Thymus (tissue), 14 donors: ENCODE measurements at places on chromosomes 7 and 10.
A peak's percentile ranks its signal among the peaks of the same experiment; 100 is the strongest.

- no peak for DNase-seq
Measured at GRCh38 chr7:130695840-130696239, 9.5 kb upstream of the TSGA13 start.

DNA sequence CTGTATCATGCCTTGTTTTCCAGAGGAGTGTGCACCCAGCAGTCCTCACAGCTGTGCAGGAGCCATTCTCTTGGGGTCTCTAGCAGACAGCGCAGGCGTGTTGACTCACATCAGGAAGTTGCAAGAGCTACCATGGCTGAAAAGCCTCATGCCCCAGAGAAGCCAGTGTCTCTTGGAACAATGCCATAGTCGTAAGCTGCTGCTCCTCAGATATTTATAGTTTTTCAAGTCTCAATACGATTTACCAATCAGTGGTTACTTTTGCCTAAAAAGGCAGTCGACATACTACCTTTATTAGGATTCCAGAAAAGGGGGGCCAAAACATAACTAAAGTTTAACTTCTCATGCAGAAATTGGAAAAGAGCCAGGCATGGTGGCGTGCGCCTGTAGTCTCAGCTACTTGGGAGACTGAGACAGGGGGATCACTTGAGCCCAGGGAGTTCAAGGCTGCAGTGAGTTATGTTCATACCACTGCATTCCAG, 407.7 kb downstream of the PARD3 start:
- no peak for DNase-seq

- no peak for DNase-seq
Measured at GRCh38 chr10:114715171-114715670, 57.1 kb upstream of the ABLIM1 start.

DNA sequence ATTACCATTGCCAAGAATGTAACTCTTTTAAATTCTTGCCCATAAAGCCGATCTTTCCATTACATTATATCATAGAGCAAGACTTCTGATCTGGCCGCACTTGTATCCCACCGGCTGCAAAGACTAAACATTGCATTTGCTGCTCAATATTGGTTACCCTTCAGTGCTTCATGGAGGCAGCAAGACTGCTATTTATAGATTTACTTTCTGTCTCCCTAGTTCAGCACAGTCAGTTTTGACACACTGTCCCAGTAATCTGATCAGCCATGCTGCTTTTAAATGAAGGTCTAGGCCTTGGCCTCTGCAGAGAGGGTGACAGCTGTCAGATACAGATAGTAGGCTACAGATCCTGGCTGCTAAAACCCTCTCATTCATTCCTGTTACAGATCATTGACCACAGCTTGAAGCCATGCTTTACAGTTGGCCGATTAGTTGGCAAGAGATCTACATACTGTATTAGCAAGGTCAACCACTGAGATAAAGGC, 562.6 kb upstream of the GALNT17 start:
- no peak for DNase-seq

DNA sequence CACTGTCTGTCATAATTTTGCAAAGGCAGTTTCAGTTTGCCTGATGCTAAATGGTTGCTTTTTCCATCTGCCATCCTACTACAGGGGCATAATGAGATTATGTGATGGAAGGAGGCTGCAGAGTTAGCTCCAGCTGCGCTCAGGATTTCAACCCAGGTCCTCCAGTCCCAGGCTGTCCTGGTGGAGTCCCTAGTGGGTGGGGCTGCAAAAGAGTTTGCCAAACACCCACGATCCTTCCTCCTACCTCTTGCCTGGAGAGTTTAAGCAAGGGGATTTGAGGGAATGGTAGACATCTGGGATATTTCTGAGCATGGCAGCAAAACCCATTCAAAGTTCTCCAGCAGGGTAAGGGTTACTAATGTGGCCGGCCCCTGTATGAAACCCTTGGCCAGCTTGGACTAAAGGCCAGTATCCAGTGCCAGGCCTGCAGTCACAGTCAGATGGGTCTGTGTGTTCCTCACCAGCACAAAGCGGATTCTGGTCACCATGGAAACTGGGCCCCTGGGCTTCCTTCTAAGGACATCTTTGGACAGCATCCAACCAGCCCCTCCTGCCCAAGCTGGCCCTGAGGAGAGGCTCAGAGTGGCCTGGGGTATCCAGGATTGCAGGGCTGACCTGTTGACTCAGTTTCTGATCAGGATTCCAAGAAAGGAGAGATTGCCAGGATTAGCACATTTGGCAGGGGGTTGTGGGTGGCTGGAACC, 42.7 kb upstream of the CHST3 start:
- DNase-seq = no peak

- DNase-seq = no peak
Measured at GRCh38 chr7:129969881-129970446, 17.2 kb upstream of the UBE2H start.

- DNase-seq = no peak
Measured at GRCh38 chr10:77526868-77527617, 110.6 kb downstream of the KCNMA1 start.

- DNase-seq = no peak
Measured at GRCh38 chr10:89867964-89868363, 166.6 kb downstream of the KIF20B start.

DNA sequence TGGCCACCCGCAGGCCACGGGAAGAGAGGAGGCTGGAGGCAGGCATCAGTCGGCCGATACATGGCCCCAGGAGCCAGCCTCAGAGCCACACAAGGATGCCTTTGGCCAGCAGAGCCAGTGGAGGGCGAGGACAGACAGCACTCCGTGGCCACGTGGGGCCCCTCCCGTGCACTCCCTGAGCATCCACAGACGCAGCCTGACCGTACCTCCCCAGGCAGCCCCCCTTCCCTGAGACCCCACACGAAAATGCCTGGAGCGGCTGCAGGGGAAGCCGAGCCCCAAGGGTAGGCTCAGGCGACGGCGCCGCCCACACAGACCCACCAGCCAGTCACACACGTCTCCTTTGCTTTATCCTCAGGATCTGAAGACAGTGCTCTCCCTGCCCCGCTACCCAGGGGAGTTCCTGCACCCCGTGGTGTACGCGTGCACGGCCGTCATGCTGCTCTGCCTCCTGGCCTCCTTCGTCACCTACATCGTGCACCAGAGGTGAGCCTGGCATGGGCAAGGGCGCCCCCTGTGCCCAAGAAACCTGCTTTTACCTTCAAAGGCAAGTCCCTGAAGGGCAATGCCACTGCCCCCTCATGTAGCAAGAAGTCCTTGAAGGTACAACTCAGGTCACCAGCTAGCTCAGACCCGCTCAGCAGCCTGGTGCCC, 9.0 kb downstream of the ADGRA1 start:
- DNase-seq = no peak

DNA sequence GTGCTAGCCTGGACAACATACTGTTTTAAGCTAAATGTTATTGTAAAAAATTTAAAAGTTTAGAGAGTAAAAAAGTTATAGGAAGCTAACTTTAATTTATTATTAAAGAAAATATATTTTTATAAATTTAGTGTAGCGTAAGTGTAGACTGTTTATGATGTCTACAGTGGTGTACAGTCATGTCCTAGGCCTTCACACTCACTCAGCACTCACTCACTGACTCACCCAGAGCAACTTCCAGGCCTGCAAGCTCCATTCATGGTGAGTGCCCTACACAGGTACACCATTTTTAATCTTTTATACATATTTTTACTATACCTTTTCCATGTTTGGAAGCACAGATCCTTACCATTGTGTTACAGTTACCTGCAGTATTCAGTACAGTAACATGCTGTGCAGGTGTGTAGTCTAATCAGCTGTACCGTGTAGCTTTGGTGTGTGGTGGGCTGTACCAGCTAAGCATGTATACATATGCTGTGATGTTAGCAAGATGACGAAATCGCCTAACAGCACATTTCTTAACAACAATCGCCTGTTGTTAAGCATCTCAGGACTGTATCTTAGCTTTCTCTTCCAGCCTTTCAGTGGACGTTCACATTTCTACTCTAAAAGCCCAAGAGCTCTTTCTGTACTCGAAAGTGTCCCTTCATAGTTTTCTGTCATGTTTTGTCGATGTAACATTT, 12.5 kb downstream of the RNF32 start:
- DNase-seq = no peak

GRCh38 chr10:48904861-48905260, 34.8 kb downstream of the LRRC18 start:
- DNase-seq = no peak

DNA sequence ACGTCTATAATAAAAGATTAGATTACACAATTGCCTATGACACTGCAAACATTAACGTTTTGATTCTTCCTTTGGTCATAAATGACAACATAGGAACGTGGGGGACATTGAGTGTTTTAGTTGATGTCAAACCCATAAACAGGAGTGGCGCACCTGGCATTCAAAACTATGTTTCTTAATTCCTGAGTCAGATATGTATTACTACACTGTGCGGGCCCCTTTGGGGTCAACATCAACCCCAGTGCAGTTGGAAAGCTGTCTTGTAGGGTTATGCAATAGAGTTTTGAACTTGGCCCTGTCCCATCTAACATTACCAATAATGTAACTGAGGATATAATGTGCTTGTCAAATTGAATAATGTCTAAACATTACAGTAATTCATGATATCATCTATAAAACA, 156.5 kb downstream of the CSTF2T start:
- no peak for DNase-seq

GRCh38 chr7:157703131-157703530, 366.3 kb downstream of the DNAJB6 start:
- DNase-seq = no peak

DNA sequence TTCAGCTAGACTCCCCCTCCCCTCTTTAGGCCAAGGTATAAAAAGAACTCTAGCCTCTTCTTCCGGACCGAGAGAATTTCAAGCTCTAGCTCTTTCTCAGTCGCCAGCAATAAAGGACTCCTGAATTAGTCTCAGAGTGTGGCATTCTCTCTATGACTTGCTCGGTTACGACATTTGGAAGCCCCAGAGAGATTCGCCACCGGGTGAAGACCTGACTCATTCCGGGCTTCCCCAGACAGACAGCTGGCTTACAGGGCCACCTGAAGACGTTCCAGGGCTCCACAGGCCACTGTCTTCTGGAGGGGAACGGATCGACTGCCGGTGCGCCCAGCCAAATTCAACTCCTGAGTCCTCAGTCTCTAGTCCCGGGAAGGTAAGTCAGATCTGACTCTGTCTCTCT, at the start of gene AKR1B15:
TSS of gene AKR1B15 (plus strand) at position 234 of the 400 bp plus-strand sequence. CDS start 15,510 bp downstream, outside the sequence.
- DNase-seq = no peak

GRCh38 chr7:50679218-50680007, 103.3 kb downstream of the GRB10 start:
- peak; percentile 34 for DNase-seq

GRCh38 chr7:47535704-47536628, 45.9 kb downstream of the TNS3 start:
- no peak for DNase-seq

DNA sequence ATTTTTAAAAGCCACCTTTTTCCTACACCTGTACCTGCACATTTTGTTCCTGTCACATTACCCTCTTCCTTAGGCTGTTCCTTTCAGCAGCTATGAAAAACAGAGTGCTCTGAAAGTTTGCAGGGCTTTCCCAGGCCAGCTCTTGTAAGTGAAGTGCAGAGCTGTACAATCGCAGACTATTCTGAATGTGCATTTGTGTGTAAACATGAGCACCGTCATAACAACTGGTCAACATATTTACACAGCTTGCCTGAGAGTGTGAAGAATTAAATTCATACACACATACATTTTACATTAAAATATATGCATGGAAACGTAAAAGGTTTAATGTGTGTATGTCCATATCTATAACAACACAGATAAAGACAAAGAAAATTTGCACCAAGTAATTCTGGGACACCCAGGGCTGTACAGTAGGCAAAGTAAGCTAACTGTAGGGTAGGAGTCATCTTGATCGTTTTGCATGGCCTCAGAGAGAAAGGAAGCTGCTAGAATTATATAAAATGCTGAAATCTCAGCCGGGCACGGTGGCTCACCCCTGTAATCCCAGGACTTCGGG, 23.6 kb upstream of the LYZL1 start:
- DNase-seq = no peak

- DNase-seq = no peak
Measured at GRCh38 chr7:140898786-140899536, 25.8 kb downstream of the BRAF start.

DNA sequence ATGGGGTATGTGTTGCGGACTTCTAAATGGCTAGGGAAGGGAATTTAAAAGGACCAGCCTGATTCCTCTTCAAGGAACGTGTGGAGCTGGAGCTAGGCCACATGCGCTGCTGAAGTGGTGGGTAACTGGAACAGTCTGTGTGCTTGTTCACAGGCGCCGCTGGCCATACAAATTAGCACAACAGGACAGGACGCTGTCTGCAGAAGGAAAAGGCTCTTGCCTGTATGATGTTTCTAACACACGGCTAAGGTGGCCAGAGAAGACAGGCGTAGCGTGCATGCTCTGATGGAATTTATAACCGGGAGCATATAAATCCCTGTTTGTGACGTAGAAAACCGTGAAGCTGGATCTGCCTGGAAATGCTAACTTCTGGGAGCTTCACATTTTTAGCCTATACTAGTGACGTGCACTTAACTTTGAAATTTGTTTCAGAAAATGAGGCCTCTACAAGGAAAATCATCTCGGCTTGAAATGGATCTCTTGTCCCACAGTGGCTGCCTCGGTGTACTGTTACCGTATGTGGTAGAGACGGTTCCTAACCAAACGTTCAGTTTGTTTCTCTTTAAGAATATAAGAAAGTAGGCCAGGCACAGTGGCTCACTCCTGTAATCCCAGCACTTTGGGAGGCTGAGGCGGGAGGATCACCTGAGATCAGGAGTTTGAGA, 569.4 kb downstream of the PTPRN2 start:
- no peak for DNase-seq

DNA sequence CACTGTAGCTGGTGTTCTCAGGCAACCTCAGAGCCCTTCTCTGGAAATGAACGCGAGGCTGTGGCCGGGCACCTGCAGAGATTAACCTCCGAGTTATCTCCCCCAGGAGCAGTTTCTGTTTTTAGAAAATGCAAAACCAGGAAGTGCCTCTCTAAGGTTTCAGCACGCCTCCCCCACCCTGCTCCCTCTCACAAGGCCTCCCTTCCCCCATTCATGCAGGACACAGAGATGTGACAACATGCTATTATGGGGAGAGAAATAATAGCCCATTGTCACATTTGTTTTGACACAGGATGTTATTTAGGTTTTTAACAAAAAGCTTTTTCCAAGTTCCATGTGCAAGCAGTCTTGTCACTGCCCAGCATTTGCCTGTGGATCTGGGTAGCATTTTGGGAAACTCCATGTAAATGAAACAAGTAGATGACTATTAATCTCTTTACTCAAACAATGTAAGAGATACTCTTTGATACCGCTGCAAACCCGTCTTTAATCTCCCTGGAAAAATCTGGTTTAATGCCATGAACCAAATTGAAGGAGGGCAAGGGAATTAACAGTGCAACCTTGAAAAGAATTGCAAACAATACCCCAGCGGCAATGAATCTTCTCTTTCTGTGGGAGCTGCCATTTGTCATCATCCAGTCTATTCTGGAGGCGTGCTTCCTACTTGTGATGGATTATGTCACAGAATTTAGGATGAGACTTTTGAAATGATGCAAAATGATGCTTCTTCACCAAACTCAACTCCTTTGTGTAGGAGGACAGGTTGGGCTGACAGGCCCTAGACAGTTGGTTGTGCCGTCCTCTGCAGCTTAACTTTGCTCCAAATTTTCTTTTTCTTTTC, 86.5 kb upstream of the NMT2 start:
- DNase-seq = peak; percentile 33

DNA sequence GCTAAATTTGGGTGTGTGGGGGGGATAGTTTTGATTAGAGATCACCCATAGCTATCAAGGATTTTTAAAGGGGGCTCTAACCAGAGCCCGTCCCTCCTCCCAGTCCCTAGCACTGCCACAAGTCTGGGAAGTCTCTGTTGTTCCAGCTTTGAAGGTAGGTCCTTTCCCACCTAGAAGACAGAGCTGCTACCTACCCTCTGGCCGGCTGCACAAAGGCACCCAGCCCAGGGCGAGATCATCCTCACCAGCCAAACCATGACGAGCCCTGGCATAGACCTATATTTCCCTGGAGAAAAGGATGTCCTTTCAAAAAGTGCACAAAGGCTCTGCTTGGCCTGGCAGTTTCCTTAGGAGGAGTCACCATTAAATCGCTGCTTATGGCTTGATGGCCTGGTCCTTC, 147.8 kb downstream of the CYP26A1 start:
- no peak for DNase-seq
